ENCODE measurements at places on chromosomes 2 and 18.

DNA sequence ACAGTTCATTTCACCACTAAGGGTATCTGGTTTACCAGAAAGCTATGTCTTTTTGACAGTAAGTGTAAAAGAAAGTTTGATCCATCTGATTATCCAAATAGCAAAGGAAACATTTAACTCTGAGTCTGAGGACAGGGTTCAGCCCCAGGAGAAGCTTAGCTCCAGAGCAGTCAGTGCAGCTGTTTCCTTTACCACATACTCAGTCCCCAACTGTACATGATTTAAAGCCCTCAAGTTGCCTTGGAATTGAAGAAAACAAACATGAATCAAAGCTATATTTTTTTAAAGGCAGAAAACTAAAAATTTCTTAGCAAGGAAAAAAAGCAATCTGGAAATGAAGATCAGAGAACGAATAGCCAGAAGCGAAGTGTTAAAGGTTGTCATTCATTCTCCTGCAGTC, 746.0 kb downstream of the METTL4 start:
- no peak for DNase-seq

- DNase-seq = peak; percentile 32
Measured at GRCh38 chr2:19611491-19612332, 253.3 kb upstream of the OSR1 start.

DNA sequence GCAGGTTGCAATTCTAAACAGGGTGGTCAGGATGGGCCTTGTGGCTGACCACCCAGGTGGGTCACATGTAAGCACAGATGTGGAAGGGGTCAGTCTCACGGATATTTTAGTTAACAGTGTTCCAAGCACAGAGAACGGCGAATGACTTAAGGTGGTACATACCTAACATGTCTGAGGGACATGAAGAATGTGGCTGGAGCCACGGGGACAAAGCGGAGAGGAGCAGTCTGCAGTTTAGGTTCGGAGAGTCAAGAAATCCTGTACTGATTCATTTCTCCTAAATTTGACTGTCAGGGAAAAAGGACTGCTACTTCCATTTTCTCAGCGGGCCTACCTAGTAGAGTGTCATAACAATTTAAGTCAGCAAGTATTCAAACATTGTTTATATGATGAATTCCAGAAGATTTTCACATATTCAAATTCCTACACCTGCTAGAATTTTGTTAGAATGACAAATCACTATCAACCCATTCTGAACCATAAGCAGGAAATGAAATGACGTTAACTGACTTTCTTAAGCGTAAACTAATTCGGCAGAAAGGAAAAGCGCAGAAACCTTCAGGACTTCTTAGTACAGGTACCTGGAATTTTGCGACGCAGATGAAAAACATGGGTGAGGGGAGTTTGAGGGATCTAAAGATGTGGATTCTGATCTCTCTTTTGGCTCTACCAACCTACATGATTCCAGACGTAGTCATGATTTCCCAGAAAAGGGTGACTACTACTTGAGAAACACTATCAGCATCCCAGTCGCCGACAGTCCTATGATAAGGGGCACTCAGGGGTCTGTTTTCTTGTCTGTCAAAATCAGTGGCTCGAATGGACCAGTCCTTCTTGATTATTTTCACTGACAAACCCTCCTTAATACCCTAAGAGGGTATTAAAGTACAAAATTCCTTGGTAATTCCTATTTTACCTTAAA, 41.3 kb downstream of the PTPN2 start:
- no peak for DNase-seq

DNA sequence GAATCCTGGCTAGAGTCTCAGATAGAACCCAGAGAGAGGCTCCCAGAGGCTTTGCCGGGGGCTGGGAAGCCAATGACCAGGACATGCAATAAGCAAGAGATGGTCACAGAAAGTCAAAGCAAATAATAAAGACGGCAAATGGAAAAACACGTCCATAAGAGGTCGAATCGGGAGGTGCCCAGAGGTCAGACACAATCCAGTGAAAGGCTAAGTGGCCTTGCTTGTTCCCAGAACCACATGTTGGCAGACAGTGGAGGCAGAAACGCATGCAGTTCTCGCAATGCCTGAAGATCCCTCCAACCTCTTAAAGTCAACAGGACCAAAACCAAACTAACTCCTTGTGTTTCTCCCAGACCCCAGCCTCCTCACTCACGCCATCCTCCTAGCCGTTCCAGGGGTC, 3.0 kb downstream of the CYB5A start:
- DNase-seq = no peak

- no peak for DNase-seq
Measured at GRCh38 chr2:74317701-74318100, 25.5 kb downstream of the SLC4A5 start.

DNA sequence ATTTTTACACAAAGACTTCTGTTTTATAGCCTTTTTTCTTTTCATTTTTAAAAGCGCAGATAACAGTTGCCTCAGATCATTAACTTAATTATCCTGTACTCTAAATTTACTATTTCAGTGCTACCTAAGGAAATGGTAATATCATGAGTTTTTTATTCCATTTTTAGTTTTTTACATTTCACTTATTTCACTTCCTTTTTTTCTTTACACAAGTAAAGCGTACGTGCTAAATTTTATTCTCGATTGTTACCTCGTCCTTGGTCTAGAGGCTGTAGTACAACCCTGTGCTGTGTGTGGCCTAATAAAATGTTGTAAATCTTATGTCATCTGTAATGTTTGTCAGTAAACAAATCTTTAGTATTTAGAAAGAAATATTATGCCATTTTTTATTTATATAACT, 49.2 kb downstream of the CRIM1 start:
- no peak for DNase-seq

- no peak for DNase-seq
Measured at GRCh38 chr2:208985644-208986043, 438.2 kb upstream of the MAP2 start.

- no peak for DNase-seq
Measured at GRCh38 chr2:219056176-219056895, 4.4 kb downstream of the IHH start.

GRCh38 chr2:232365621-232366321, 12.8 kb upstream of the ALPP start:
- DNase-seq = peak; percentile 69

DNA sequence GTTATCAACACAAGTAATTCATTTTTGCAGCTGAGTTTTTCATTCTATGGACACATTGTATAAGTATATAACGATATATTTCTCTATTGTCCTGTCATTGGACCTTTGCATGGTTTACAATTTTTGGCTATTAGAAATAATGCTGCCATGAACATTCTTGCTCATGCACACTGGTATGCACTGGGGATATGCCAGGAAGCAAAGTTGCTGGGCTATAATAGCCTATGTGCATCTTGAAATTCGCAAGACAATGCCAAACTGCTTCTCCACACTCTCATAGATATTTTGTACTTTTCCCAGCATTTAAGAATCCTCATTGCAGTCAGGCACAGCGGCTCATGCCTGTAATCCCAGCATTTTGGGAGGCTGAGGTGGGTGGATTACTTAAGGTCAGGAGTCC, 852.6 kb upstream of the ID2 start:
- DNase-seq = no peak

GRCh38 chr2:112256654-112257053, 1.8 kb upstream of the ZC3H8 start:
- DNase-seq = no peak

- no peak for DNase-seq
Measured at GRCh38 chr2:150271952-150272802, 215.3 kb downstream of the RND3 start.

DNA sequence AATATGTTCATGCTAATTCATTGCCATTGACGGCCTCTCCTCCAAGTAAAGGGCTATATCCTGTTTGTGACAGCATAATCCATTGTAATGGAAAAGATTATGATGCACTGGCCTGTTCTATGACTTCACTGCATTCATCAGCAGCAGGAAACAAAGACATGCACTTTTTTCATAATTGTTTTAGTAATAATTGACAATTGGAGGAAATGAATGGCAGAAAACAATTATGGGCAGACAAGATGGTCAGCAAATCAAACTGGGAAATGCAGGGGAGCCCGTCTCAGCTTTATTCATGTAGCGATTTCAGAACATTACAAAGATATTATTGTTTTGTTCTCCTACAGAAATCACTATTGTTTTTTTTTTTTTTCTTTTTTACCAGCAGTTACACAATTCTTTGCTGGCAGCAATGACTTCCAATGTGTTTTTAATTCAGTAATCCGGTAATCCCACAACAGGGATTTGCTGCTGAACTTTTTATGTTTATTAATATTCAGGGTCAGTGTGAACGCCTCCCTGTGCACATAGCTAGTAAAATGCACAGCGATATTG, 33.8 kb upstream of the RASGRP3 start:
- DNase-seq = no peak

DNA sequence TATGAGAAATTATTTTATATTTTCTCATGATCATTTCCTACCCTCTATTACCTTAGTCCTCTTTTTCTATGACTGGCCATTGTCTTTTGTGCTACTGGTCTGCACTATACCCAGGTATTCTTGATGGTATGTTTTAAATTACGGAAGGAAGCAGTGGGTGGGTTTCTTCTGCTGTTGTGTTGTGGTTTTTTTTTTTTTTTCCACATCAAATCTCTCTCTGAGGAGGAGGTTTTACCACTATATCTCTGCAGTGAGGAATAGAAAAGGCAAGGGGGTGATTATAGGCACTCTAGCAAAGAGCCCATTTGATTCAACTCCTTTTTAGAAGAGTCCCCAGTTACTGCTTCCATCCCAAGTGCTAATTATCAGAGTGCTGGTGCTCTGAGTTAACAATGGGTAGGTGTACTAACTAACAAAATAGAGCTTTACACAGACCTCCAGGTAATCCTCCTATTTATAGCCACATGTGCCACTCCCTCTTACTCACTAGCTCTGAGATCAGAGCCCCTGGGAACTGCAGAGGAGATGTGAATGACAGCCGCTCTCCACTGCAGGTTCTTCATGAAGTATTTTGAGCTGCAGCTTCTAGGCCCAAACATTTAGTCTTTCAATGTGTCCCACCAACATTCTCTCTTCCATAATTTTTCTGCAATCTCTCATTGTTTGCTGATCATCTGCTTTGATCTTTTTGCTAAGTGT, 301.6 kb upstream of the GULP1 start:
- no peak for DNase-seq

- no peak for DNase-seq
Measured at GRCh38 chr2:18605115-18605514, 15.7 kb upstream of the NT5C1B start.

DNA sequence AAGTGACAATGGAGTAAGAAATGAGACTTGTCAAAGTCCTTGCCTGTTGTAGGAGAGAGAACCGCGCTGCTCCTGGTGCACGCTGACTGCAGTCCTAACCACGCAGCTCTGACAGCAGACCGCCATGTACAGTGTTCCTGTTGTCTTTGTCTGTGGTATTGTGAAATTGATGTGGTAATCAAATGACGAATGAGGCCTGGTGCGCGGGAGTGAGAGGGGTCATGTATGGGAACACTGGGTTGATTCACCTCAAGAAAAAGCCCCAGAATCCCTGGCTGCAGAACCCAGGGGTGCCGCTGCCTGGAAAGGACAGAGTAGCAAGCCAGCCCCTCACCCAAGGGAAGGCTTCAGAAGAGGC, 64.0 kb downstream of the INPP4A start:
- DNase-seq = peak; percentile 35

DNA sequence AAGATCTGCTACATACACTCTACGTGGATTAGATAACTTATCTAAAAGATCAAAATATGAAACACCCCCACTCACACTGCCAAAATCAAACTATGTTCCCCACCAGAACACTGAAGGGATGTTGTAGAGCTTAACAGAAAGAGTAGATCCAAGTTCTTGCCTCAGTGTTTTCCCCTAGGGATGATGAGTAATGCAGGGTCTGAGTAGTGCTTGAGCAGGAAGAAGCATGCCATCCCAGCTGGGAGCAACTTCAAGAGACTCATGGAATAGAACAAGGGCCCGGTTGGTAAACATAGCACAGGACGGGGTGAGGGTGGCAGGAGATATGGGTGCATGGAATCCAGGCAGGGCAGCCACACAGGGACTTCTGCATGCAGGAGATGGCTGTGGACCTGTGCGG, 74.3 kb downstream of the SNTG2 start:
- no peak for DNase-seq

DNA sequence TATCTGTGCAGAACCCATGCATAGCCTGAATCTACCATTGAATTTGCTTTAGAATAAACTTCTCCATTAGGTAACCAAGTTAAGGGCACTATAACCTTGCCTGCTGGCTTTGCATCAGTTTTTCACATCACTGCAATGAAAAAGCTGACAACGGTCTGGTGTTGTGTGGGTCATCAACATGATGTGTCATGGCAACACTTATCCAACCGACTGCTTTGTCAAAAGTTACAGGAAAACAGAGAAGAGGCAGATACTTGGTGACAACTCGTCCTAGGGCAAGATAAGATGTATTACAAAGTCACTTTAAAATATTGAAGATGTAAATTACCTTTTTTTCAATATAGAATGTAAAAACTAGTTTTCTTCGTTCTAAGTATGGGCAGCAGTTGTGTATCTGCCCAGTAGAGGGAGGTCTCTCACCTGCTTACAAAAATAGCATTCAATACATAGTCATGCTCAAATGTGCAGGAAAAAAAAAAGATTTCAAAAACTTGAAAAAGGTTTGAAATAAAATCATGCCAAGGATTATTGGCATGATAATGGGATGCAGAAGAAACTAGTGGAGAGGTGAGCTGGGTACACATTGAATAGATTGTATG, 96.3 kb downstream of the EVA1A start:
- no peak for DNase-seq

GRCh38 chr2:55601849-55602248, 15.6 kb downstream of the PPP4R3B start:
- DNase-seq = no peak

DNA sequence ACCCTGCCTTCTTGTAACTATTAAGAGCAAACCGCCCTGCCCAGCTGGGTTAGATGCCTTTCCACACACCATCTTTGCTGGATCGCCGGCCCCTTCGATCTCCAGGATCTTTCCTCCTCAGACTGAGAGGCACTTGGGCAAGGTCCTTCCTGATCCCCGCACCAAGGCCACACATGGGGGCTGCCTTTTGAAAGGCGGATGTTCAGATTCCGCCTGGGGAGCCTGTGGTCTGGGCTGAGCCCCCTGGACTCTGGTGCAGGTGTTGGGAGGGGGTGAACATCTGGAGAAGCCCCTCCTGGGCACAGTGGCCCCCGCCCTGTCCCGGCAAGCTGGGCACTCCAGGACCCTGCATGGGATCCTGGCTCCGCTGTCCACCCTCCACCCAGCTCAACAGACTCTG, 135.4 kb upstream of the HDAC4 start:
- no peak for DNase-seq

DNA sequence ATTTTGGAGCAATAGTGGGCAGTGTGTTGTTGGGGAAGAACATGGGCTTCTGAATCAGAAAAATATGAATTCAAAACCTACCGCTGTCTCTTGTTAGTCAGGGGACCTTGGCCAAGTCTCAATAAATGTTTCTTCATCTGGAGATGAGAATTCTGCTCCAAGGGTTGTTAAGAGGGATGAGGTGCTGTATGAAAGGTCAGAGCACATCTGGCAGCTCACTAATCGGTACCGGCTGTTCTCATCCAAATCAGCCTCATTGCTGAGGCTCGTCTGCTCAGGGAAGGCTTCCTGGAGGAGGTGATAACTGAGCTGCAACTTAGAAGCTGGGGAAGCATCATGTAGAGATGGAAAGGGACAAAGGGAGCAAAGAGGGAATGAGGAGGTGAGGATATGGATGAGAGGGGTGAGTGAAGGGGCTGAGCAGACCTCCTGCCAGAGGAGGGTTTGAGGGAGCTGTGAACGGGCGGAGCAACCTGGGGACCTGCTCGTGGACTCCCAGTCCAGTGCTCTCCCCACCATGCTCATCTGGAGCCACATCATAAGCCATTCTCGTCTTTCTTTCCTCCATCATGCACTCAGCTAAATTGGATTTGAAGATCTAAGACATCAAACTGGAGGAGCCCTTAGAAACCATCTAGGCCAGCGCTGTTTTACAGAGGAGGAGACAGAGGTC, 47.4 kb downstream of the GREB1 start:
- DNase-seq = no peak

- no peak for DNase-seq
Measured at GRCh38 chr2:62140426-62141141, 55.3 kb upstream of the B3GNT2 start.

Measured in NCI-H510A (cell line).